ENCODE measurements at places on chromosomes 3 and 15. TPM values are rescaled to one million over a fixed set of nuclear protein-coding genes. Genes with fewer than 3 reads are reported as not detected.

The CCDC54 gene
- total RNA-seq: not detected

The ADAMTS9 gene
- 15.9 TPM for total RNA-seq

The MEGF11 gene
- 0.97 TPM for total RNA-seq

The CASR gene
- not detected for total RNA-seq

The ACAN gene
- total RNA-seq: 0.61 TPM

The VPS8 gene
- 67.7 TPM for total RNA-seq

The TRH gene
- not detected for total RNA-seq

The CCRL2 gene
- total RNA-seq: 1.1 TPM

The BCL2A1 gene
- not detected for total RNA-seq

The LRRIQ4 gene
- not detected for total RNA-seq

The GALNT15 gene
- total RNA-seq: 93.0 TPM

The ATP2B2 gene
- total RNA-seq: 0.12 TPM

The ST8SIA2 gene
- not detected for total RNA-seq

The CCR5 gene
- total RNA-seq: not detected

The NEK10 gene
- total RNA-seq: 2.1 TPM
